ENCODE measurements at places on chromosomes 16 and 17.
A peak's percentile ranks its signal among the peaks of the same experiment; 100 is the strongest.

DNA sequence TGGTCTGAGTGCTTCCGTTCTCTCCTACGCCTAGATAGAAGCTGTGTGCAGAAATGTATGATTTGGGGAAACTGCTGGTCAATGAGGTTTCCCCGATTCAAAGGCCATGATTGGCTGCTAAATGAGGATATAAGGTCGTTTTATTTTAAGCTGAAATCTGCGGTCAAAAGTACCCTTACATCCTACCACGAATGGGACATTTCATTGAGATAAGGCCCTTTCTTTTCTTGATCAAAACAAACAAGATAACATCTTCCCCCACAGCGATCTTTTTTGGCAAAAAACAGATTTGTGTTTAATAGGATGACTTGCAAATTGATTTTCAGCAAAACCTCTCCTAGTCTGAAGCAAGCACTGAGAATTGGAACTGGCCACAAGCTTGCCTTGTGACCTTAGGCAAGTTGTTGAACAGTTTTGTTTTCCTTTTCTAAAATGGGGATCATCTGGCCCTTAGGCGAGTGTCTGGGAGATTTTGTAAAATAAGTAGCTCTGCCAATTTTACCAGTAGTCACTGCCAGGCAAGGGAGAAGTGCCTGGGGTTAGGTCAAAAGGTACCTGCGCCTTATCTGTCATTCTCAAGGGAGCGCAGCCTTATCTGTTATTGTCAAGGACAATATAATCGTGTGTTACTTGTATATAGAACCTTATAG is 635 bp downstream of the SCPEP1 start:
- no peak for DNase-seq

GRCh38 chr16:90032674-90033331 is 13.5 kb upstream of the DBNDD1 start:
- no peak for DNase-seq

DNA sequence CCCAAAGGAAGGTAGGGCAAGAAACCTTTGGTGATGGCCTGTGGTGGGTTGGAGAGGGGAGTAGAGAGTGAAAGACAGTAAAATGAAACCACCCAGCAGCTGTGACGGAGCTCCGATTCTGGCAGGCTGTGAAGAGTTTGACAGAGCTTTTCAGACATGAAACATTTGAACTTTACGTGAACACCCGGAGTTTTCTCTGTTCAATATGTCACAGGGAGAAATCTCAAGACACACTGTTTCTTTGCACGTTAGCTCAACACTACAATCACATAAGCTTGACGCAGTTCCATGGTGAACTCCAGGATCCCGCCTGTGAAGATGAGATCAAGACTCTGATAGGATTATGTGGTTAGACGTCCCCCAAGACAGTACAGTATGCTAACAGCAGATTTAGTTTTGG is 79.6 kb upstream of the CDH11 start:
- peak; percentile 78 for DNase-seq

GRCh38 chr16:740764-741505 is at the start of gene CIAO3:
CIAO3 (minus strand) TSS chr16:740997; CDS start chr16:740985, 12 bp downstream.
- DNase-seq = peak; percentile 95

DNA sequence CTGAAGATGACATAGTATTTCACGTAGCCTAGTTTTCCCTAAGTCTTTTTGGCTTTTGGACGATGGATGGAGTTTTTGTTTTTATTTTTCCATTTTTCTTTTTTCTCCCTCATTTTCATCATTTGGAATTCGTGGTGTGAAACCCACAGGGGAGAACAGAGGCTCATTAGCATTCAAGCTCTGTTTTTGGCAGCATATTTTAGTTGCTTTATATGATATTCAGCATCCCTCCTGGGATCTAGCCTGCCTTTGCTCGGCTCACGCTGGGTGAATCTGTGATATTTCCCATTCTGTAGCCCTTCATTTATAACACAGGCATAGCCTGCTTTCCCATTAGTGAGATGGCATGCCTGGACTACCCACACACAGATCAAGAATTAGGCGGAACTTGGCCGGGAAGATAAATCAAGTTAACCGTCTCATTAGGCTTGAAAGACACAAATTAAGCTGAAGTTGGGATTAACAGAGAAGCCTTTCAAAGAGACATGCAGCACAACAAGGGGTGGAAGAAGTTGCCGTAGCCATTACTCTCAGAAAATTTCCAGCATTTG is 20.1 kb upstream of the CLEC19A start:
- peak; percentile 87 for DNase-seq

GRCh38 chr17:53749178-53749577 is 73.5 kb upstream of the KIF2B start:
- DNase-seq = no peak

GRCh38 chr16:65672960-65673359 is 551.1 kb upstream of the CDH11 start:
- DNase-seq = no peak

DNA sequence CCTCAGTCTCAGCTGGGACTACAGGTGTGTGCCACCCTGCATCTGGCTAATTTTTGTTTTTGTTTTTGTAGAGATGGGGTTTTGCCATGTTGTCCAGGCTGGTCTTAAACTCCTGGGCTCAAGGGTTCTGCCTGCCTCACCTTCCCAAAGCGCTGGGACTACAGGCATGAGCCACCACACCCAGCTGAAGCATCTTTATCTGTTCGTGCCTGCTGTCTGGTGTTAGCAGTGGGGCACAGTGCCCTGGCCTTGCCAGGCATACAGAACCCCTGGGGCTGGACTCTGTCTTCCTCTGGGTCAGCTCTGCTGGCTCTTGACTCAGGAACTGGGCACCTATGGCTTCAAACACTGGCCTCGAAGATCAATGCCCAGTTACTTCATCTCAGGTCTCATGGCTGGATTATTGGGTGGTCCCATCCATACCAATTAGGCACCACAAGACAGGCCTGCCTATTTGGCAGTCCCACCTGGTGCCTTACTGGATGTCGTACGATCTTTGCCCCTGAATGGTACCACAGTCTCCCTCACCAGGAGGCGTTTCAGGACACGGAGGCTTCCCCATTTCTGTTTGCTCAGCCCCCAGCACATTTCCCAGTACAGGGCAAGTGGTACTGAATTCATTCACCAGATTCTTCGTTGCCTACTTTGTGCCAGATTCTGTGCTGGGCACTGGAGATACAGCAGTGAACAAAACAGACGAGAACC is 99.3 kb downstream of the RAB11FIP4 start:
- no peak for DNase-seq

DNA sequence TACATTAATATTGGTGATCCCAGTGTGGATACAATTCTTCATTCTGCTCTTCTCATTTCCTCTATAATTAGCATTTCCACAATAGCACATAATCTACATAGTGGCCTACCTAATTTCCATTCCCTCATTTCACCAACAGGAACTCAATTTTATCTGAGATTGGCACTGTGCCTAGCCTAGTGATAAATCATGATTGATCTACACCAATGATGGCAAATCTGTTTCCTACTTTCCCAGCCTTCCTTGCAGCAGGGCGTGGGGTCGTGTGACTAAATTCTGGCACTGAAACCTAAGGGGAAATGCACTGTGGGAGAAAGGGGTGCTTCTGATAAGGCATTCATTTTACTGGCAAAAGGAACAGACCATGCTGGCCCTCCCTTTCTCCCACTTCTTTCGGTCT is 66.6 kb upstream of the TOM1L1 start:
- DNase-seq = no peak

GRCh38 chr16:85844169-85844481 is 44.6 kb downstream of the COX4I1 start:
- DNase-seq = no peak

DNA sequence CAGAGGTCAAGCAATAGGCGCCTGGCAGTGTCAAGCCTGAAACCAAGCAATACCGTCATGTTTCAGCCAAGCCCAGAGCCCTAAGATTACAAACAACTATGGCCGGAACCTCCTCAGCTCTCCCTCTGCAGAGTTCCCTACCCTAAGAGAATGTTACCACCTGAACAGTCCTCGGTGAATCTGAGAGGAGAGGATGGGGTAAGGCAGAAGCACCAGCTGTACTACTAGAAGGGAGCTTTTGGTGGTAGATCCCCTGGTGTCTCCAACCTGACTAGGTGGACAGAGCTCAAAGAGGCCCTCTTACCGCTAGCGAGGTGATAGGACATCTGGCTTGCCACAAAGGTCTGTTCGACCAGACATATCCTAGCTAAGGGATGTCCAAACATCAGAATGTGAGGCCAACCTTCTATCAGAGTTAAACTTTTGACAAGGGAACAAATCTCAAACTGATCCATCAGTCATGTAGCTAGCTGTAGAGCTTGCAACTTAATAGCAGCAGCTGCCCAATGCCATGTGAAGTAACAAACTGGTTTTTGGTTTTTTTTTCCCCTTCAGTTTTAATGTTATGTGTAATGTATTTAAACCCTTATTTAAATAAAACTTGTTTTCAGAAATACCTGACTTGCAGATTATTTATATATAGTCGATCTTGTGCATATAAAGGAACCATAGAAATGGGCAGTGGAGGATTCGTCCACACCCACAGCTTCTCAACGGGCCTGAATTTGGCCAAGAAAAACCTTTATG is 2.5 kb downstream of the EIF1 start:
- no peak for DNase-seq

GRCh38 chr17:34993031-34993430 is 12.7 kb downstream of the LIG3 start:
- no peak for DNase-seq

DNA sequence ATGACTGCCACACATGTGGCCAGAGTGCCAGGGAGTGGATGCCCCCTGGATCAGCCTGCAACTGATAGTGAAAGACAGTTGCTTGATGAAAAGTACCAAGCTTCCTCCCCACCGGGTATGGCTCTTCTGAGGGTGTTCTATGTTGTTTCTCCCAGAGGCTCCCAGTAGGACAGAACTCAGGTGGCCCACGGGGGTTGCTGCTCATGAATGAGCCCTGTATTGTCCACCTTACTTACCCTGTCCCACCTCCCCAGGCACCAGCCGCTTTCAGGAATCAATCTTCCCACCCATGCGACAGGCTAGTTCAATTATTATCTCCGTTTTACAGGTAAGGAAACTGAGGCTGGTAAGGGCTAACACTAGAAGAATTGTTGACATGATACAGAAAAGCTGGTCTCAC is 34.9 kb upstream of the RGS9 start:
- no peak for DNase-seq

GRCh38 chr17:60154616-60155426 is 5.0 kb downstream of the CA4 start:
- DNase-seq = peak; percentile 47

DNA sequence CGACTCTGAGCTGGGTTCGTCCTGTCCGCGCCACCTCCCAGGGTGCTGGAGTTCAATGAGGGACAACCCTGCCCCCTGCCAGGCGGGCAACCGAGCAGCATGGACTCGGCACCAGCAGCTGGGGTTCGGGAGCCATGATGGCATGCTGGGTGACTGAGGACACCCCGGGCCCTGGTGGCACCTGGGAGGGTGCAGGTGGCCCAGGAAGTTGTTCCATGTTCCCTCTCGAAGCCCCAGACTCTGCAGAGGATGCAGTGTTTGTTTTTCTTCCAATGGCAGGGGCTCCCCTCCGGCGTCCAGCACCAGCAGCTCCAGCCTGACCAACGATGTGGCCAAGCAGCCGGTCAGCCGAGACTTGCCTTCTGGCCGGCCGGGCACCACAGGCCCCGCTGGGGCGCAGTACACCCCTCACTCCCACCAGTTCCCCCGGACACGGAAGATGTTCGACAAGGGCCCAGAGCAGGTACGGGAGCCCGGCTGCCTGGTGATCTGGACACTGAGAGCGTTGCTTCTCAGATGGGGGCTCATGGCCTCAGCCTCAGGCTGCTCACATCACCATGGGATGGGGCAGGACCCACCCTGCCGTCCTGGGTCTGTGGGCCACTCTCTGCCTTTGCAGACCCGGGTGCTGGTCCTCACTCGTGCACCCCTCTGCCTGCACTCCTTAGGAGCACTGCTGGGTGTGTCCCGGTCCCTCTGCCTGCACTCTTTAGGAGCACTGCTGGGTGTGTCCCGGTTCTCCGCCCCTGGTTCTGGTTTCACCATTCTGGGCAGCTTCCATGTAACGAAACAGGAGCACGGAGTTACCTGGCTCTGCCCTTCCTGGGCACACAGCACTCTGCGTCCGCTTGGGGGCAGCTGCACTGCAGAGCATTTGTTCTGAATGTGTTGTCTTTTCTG is 68.2 kb upstream of the CHMP6 start:
- no peak for DNase-seq

- DNase-seq = no peak
Observed at GRCh38 chr16:73882651-73883050, 414.0 kb upstream of the PSMD7 start.

DNA sequence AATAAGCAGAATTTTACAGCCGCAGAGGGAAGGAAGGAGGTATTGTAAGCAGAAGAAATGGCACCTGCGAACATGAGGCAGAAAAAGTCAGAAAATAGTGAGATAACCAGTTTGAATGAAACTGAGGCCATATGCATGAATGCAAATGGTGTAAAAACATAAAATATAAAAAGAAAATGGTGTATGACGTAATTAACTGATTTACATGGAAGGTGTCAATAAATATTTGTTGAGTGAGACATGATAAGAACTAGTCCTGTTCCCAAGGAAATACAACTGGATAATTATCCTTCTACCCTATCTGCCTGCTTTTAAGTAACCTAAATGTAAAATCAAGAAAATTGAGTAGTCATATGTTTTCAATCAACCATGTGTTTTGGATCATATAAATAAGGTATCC is 178.1 kb upstream of the TOX3 start:
- DNase-seq = no peak

DNA sequence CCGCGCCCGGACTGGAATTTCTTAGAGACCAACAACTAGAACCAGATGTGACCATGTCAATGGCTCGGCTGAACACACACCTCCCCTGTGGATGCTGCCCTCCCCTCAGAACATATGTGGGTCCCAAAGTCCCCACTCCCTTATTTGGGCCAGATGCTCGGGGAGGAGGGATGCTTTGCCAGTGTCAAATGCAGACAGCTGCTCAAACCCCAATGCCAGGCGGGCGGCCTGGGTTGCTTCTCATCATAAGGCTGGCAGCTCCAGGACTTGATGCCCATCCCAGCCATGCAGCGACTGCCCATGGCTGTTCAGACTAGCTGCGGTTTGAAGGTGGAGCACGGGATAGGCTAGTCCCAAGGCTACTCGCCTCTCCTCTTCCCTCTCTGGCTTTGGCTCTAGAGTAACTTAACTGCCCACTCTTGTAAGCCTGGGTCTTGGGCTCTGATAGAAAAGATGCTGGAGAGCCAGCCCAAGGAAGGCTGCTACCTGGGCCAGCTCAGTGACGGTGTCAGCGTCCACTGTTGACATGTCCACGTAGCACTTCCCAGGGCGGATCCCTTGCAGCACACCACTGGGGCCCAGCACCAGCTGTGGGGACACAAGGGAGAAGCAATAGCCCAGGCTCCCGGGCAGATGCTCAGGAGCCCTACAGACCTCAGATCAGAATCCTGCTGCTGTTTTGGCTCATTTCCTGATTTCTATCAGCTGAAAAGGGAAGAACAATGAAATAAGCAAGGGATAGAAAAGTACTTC is 11.0 kb upstream of the ROGDI start:
- no peak for DNase-seq

- DNase-seq = no peak
Observed at GRCh38 chr16:81707411-81708265, 71.5 kb upstream of the PLCG2 start.
